ENCODE measurements at places on chromosomes 5 and 9. TPM values are rescaled to one million over a fixed set of nuclear protein-coding genes. Genes with fewer than 3 reads are reported as not detected.

Gene PIP5K1B
- not detected for total RNA-seq

Gene MEGF9
- total RNA-seq = 12.2 TPM

Gene C5orf52
- not detected for total RNA-seq

Gene MCTP1
- total RNA-seq = 18.1 TPM

Gene APBA1
- 0.13 TPM for total RNA-seq

Gene PTPN3
- 1.0 TPM for total RNA-seq

Gene BTNL3
- not detected for total RNA-seq

Gene PCDHGB3
- total RNA-seq = 3.3 TPM

Gene TNC
- 206 TPM for total RNA-seq

Gene TCOF1
- total RNA-seq = 109 TPM

Gene GLRA1
- total RNA-seq = not detected

Gene PPP3R2
- not detected for total RNA-seq

Gene ABLIM3
- total RNA-seq = not detected

Gene ENTREP1
- total RNA-seq = not detected

Gene CDC23
- total RNA-seq = 55.1 TPM

Gene RETREG1
- 5.7 TPM for total RNA-seq

Gene KIF4B
- 0.79 TPM for total RNA-seq

Gene CDC20B
- not detected for total RNA-seq

Gene BARHL1
- not detected for total RNA-seq

Gene CXCL14
- not detected for total RNA-seq

Gene PCDHGC5
- 3.4 TPM for total RNA-seq

Data from A673 (cell line).